AG08395 (cell line): ENCODE measurements at places on chromosomes 16 and 17.

DNA sequence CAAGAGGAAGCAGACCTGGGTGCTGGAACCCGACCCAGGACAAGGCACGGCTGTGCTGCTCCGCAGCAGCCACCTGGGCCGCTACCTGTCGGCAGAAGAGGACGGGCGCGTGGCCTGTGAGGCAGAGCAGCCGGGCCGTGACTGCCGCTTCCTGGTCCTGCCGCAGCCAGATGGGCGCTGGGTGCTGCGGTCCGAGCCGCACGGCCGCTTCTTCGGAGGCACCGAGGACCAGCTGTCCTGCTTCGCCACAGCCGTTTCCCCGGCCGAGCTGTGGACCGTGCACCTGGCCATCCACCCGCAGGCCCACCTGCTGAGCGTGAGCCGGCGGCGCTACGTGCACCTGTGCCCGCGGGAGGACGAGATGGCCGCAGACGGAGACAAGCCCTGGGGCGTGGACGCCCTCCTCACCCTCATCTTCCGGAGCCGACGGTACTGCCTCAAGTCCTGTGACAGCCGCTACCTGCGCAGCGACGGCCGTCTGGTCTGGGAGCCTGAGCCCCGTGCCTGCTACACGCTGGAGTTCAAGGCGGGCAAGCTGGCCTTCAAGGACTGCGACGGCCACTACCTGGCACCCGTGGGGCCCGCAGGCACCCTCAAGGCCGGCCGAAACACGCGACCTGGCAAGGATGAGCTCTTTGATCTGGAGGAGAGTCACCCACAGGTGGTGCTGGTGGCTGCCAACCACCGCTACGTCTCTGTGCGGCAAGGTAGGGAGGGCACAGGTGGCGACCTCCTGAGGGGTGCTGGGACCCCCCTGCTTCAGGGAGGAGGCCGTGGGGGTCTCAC lies 667 bp downstream of the FSCN2 start:
- DNase-seq = no peak

DNA sequence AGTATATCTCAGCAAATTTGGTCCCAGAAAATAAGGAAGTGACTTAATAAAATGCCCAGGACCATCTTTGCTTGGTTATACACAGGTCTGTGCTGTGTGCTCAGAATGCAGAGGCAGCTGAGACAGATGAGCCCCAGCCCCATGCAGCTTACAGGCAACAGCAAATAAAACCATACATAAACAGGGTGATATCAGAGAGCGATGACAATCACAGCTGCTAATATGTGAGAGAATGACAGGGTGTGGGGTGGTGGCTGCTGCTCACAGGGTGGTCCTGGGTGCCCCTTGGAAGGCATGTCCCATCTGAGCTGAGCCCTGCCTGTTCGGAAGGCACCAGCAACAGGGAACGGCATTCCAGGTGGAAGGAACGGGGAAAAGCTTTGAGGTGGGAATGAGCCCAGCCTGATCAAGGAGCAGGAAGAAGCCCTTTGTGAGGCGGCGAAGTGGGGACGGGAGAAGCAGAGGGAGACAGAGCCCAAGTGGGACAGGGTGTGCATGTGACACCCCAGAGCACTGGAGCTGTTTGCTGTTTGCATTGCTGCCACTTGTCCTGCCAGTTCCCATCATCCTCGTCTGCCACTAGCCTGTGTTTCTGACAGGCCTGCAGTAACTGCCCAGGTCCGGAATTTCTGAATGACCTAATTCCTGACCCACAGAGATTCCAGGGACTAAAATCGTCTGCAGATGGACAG lies 150.5 kb downstream of the KATNIP start:
- peak; percentile 30 for DNase-seq

DNA sequence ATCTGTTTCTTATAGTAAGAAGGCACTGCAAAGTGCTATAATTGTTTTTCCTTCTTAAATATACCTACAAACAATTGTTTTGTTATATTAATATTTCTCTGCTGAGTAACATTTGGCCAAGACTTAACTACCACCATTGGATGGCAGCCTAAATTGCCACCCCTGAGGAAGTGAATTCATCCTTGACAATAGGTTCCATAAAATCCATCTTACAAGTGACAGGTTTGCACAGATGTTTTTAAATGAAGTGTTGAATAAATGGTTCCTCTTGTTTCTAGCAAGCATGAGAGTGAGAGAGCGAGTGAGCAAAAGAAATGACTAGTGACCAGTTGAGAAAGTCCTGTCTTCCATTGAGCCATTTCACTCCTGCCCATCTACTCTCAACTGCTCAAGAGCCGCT lies 8.3 kb upstream of the MPHOSPH6 start:
- DNase-seq = no peak

DNA sequence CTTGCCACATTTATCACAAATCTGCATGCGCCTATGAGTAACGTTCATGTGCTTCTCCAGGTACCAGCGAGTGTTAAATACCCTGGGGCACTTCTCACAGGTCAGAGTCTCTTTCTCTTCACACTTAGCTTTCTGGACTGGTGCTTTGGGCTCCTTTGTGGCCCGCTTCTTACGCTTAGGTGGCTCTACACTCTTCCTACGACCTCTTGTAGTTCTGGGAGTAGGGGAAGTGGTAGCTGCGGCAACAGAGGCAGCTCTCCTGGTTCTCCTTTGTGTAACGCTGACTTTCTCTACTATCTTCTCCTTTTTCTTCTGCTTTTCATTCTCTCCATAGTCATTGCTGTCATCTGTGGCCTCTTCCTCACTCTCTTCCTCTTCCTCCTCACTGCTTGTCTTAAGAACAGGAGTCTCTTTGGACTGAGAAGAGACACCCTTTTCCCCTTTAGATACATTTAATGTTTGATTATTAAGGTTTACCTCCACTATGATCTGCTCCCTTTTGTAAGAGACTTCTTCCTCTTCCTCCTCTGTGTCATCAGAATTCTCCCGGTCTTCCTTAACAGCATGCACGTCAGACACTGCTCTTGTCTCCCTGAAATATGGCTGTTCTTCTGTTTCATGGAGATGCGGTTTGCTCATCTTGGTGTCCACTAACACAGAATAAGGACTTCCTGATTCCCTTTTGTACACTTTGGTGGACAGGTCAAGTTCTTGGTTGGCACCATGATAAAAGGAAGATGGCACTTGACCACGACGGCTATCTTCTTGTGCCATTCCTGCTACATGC lies 45.0 kb downstream of the ZNF652 start:
- DNase-seq = no peak

DNA sequence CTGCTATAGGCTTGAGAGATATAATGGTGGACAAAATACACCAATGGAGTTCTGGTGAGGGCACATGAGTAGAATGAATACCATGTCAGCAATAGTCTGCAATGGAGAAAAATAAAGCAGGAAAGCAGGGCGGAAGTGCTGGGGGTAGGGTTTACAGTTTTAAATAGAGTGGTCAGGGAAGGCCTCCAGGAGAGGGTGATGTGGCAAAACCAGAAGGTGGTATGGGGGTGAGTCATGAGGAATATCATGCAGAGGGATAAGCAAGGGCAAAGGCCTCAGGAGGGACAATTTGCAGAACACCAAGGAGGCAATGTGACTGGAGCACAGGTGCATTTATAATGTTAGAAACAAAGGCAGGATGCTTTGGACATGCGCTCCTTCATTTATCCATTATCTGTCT lies 102.0 kb downstream of the ITFG1 start:
- no peak for DNase-seq

- DNase-seq = no peak
Observed at GRCh38 chr17:50475362-50475761, 3.3 kb upstream of the RSAD1 start.

- peak; percentile 18 for DNase-seq
Observed at GRCh38 chr16:79599837-79600637, 500 bp downstream of the MAF start.

DNA sequence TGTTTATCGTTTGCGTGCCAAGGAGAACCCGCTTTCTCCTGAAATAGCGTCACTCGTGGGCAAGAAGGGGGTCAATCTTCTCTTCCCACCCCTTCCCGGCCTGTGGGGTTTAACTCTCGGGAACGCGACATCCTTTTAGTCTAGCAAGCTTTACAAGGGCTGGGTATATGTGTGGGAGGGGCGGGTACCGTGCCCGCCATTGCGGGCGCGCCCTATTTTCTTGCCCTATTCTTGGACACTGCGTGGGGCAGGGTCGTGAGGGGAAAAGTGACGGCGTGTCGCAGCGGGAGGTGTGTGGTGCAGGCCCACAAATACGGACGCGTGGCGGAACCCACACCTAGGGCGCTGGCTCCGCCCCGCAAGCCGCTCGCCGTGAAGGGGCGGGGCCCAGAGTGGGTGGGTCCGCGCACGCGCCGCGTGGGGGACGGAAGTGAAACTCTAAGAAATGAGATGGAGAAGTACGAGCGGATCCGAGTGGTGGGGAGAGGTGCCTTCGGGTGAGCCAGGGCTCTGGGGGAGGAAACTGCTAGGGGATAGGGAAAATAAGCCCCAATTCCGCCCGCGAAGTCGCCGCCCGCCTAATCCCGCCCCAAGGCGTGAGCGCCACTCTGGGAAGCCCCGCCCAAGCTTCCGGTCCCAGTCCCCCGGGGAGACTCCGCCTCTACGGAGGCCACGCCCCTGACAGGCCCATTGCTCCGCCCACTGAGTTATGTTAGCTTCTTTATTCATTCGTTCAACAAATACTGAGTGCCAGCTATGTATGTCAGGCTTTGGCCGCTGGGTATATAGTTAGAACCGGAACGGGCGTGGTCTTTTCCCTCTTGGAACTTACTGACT lies at the start of gene NEK8:
TSS of gene NEK8 (plus strand) at position 425 of the 837 bp plus-strand sequence. CDS start at position 451, 26 bp downstream.
- peak; percentile 97 for DNase-seq

DNA sequence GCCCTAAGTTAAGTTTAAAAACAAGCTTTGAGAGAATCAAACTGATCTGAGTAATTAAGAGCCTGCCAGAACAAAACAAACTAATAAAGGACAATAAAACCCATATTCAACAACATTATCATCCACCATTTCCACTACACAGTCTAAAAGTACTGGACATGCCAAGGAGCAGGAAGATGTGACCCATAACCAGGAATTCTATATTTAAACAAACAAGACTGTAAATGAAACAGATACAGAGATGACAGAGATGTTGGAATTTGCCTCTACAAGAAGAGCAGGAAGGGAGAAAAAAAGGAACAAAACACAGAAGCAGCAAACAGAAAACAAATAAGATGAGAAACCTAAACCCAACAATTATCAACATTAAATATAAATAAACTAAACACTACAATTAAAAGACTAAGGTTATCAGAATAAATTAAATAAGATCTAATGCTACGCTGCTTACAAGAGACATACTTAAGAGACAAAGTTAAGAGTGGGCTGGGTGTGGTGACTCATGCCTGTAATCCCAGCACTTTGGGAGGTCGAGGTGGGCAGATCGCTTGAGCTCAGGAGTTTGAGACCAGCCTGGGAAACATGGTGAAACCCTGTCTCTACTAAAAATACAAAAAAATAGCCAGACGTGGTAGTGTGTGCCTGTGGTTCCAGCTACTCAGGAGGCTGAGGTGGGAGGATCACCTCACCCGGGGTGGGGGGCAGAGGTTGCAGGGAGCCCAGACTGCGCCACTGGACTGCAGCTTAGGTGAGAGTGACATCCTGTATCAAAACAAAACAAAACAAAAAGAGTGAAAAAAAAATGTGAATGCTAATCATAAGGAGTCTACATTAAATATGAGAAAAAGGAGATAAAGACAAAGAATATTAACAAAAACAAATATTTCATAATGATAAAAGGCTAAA lies 50.6 kb downstream of the CREBBP start:
- DNase-seq = no peak

DNA sequence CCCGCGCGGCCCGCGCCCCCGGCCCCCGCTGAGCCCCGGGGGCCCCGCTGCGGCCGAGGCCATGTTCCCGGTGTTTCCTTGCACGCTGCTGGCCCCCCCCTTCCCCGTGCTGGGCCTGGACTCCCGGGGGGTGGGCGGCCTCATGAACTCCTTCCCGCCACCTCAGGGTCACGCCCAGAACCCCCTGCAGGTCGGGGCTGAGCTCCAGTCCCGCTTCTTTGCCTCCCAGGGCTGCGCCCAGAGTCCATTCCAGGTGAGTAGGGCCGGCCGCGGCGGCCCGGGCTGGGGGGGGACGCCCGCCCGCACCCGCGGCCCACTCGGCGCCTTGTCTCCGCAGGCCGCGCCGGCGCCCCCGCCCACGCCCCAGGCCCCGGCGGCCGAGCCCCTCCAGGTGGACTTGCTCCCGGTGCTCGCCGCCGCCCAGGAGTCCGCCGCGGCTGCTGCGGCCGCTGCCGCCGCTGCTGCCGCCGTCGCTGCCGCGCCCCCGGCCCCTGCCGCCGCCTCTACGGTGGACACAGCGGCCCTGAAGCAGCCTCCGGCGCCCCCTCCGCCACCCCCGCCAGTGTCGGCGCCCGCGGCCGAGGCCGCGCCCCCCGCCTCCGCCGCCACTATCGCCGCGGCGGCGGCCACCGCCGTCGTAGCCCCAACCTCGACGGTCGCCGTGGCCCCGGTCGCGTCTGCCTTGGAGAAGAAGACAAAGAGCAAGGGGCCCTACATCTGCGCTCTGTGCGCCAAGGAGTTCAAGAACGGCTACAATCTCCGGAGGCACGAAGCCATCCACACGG lies 504 bp downstream of the MAZ start:
- DNase-seq = no peak

GRCh38 chr17:33438578-33438977 lies 145.5 kb upstream of the ASIC2 start:
- DNase-seq = no peak

- DNase-seq = peak; percentile 66
Observed at GRCh38 chr17:41717408-41718286, 5.5 kb downstream of the GAST start.

DNA sequence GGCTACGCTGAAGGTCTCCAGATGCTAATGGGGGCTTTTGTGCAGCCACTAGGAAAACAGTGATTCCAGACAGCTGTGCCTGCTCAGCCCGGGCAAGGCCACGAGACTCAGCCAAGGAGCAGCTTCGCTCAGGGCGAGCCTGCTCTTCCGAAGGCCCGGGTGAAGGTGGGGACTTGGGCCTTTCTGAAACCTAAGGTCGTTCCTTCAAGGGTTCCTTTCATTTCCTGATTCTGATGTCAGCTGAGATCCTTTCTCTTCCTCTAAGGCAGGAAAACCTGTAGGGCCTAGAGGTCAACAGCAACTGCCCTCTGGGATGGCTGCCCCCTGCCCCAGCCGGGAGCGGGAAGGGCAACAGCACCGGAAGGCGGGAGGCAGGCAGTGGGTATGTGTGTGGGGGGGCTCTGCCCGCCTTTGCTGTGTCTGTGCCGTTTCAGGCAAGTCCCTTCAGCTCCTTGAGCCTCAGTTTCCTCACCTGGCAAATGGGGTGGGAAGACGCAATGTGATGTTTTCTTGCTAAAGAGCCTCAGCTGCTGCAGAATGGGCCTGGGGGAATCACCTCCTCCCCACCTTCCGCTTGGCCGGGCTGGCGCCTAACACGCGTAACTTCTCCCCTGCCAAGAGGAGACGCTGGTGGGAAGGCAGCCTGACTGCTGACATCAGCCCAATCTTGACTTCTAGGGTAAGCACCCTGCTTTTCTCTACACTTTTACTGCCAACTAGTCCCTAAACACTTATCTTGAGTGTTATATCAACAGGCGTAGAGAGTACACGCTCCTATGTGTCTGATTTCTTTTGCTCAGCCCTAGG lies 32.8 kb downstream of the IRF8 start:
- DNase-seq = no peak
